ENCODE measurements at places on chromosomes 16 and 17.

DNA sequence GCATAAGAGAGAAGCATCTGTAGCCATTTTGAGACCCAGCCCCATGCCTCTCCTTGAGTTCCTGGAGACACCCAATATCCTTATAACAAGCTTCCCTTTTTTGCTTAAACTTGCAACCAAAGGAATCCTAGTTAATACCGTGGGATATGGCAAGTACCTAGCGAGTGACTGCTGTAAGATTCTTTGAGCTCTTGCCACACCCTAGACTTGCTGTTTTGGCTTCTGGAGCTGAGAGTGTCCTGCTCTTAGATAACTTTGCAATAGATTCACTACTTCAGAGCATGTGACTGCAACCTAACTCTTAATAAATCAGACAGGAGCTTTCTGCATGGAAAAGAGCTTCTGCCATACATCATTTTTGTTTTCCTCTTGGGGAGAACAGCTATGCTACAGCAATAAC is 58.3 kb downstream of the AKAP1 start:
- no peak for DNase-seq

DNA sequence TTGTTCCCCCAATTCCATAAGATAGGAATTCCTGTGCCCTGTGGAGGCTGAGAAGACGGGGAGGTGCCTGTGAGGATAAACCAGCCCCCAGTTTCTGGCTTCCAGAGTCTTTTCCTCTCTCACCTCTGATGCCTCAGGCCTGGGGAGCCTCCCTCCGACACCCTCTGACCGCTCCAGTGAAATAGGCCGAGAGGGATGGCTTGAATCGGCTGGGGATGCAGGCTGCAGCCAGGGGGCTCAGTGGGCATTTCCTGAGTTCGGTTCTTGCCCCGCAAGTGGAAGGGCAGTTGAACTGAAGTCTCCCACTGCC is 339.4 kb downstream of the SEC14L1 start:
- no peak for DNase-seq

DNA sequence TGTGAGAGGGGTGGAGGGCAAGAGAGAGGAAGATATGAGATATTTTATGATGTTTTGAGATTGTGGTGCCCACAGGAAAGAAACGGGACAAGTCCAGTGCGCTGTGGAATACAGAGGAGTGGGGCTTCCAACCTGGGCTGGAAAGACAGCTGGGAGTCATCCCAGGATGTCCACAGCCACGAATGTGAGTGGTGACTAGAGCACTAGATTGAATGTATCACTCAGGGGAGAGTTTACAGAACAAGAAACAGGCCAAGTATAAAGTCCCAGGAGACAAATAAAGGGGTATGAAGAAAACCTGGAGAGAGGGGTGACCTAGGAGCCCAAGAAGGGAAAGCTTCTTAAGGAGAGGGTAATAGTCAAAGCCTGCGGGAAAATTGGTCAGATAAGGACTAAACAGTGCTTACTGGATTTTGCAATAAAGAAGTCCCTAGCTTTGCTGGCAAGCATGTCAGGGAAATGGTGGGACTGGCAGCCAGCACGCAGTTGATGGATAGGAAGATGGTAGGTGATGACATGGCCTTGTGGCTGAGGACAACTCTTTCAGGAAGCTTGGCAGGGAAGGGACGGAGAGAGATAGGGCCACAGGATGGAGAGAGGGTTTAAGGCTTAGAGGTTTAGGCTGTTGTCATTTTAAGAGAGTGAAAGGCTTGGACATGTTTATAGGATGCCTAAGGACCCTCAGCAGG is 114.5 kb downstream of the AXIN2 start:
- DNase-seq, result no peak

DNA sequence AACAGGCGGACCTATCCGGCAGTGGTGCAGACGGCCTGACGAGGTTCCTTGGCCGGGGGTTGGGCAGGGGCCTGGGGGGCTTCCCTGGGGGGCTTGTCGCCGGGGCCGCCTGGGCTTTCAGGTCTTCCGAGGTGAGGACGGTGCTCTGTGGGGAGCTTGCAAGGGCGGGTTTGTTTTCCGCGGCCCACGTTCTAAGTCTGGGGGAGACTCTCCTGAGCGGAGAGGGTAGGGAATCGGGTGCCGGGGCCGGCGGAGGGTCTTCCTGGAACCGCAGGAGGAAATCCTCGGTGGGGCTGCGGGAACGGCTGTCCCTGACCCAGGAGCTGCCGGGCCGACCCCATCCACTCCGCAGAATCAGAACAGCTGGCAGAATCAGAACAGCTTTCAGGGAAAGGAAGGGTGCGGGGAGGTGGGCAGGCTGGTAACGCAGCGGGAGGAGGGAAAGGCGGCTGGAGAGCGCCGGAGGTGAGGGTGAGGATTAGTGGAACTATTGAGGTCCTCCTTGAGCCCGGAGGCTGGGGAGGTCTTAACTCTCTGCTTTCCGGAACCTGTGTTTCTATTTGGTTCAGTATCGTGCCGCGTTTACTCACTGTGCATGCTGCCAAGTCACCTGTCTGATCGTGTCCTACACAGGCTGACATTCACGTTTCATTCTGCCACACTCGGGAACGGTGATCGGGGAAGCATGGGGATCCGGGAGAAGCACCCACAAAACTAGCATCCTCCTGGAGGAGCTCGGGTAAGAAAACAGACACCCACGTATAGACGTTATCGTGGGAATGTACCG is 28.9 kb downstream of the CPSF4L start:
- DNase-seq, result no peak

- no peak for DNase-seq
These were observed 1.8 kb downstream of the GHDC start for GRCh38 chr17:42192189-42193126.

DNA sequence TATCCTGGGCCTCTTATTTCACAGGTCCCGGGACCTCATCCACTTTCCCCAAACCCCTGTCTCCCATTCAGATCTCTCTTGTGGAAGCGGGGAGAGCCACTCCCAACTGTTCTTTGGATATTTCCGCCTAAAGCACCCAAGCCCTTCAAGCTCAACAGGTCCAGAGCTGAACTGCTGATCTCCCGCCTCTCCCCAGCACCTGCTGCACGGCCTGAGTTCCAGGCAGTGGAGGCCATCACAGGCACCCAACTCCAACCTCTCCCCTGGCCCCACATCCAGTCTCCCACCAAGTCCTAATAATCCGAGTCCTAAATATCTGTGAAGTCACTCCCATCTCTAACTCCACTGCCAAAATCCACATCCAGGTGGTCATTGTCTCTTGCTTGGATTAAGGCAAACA is 6.5 kb downstream of the ITGA2B start:
- no peak for DNase-seq

DNA sequence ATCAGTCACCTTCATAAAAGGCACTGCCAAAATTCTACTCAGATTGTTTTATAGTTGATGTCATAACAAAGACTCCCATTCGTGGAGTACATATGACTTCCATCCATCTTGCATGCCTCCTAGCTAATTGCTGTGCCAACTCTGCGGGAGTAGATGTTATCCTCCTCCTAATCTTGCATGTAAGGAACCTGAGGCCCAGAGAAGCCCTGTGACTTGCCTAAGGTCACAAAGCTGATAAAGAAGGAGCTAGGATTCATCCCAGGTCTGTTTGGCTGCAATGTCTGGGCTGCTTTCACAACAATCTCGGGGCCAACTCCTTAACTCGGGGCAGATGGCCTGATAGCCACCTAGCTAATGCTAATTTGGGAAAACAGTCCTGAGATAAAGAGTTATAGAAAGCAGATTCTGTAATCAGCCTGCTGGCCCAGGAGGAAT is 87.3 kb downstream of the YPEL2 start:
- no peak for DNase-seq

GRCh38 chr16:70604407-70605282 is 41.7 kb upstream of the IL34 start:
- no peak for DNase-seq

DNA sequence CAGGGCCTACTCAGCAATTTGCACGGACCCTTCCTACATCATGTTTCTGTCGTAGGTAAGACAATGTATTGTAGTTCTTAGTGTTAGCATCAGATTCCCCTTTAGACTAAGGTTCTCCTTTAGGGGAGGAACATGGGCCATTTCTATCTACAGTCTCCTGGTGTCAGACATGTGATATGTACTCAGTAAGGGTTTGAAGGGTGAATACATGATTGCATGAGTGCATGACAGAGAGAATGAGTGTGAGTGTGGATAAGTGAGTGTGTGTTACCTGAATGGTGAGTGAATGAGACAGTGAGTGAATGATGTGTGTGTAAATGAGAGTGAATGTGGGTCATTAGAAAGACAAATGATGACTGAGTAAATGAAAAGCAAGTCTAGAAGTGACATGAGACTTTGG is 476.8 kb downstream of the HAPSTR1 start:
- DNase-seq, result no peak

DNA sequence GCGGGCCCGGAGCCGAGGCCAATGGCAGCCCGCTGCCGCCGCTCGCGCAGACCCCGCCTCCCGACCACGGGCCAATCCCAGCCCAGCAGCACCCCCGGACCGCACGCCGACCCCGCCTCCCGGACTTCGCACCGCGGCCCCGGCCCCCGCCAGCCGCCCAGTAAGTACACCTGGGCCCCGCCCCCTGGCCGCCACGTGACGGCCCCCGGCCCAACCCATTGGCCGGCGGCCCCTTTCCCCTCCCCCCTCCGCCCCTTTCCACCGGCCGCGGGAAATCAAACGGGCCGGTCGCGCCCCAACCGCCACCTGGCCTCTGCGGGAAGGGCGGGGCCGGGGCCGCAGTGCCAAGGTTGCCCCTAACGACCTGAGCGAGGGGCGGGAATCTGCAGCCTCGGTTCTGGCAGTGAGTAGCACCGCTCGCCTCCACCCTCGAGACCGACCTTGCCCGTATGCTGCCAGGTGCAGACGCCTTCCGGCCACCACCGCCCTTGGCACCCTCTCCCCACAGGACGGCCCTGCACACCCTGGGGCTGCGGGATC is at the start of gene YBX2:
Gene YBX2, minus strand, starts transcription at position 26 of the 540 bp plus-strand sequence. CDS start 139 bp downstream, outside the sequence.
- peak; percentile 55 for DNase-seq

DNA sequence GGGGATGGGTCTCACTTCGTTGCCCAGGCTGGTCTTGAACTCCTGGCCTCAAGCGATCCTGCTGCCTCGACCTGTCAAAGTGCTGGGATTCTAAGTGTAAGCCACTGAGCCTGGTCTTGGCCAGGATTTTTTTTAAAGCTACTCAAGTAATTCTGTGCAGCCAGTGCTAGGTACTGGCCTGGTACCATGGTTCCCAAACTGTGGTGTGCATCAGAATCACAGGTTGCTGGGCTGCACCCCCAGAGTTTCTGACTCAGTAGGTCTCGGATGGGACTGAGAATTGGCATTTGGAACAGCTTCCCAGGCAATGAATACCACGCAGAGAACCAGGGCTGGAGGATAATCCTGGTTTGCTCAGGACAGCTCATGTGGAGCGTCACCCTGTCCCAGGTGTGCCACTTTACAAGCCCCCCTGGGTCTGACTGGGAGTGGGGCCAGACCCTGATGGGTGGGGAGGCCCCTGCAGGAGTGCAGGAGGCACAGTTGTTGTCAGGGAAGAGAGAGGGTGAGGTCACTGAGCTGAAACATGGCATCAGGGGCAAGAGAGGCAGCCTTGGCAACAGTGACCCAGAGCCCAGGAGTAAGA is 10.7 kb upstream of the MRPS23 start:
- no peak for DNase-seq

DNA sequence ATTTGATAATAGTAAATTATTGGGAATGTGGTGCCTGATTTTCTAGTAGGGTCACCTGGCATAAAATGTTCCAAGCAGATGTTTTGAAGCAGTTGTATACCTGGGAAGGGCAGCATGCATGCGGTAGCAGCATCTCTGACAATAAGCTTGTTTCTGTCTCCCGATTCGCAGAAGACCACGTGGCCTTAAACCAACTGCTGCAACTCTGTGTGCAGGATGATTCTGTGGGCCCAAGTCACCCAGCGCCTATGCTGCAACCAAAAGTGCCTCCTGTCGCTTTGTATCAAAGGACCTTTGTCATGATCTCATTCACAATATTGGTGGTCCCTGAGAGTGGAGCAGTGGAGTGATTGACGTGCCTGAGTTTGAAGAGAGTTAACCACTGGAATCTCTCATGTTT is 8.1 kb downstream of the NDEL1 start:
- no peak for DNase-seq

- no peak for DNase-seq
These were observed 45.9 kb downstream of the MAP1LC3B start for GRCh38 chr16:87437911-87438610.

- no peak for DNase-seq
These were observed 29.0 kb upstream of the EMP2 start for GRCh38 chr16:10609402-10609774.

DNA sequence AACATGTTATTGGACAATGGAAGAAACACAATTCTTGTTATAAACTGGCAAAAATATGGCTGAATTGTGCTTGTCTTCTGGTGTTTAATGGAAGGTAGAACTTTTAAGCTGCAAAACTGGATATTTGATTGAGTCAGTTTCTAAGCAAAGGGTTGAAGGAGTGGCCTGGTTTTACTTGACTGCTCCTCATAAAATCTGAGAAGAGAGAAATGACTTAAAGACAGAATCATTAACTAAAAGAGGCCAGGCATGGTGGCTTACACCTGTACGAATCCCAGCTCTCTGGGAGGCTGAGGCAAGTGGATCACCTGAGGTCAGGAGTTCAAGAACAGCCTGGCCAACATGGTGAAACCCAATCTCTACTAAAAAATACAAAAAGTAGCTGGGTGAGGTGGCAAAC is 770.7 kb downstream of the CDH11 start:
- DNase-seq, result no peak

GRCh38 chr16:86580791-86581170 is 2.4 kb downstream of the FOXL1 start:
- DNase-seq, result no peak

Measured in activated effector memory CD4-positive, alpha-beta T cell treated with Interleukin-2 at 50 U/mL for 16 hours (primary cell).